ENCODE measurements at places on chromosomes 13 and 19.
A peak's percentile ranks its signal among the peaks of the same experiment; 100 is the strongest.

DNA sequence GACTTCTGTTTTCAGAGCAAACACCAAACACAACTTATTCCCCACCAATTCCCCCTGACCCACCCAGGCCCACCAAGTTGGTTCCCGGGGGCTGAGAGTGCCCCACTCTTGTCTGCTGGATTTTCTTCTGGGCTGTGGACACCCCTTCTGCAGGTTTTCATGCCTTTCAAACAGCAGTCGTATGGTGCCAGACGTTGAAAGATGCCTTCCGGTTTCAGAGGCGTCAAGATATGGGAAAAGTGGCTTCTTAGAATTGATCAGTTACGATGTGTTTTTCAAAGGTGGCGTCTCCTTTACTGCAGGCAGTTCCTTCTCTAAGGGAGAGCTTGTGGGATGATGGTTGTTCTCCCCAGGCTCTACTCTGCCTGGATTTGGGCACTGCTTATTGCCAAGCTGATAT is 12.7 kb downstream of the CLEC11A start:
- DNase-seq, result no peak

GRCh38 chr13:102294407-102295018 is 107.3 kb downstream of the FGF14 start:
- no peak for DNase-seq

- no peak for DNase-seq
These were observed 40.4 kb downstream of the EDNRB start for GRCh38 chr13:77878190-77878589.

DNA sequence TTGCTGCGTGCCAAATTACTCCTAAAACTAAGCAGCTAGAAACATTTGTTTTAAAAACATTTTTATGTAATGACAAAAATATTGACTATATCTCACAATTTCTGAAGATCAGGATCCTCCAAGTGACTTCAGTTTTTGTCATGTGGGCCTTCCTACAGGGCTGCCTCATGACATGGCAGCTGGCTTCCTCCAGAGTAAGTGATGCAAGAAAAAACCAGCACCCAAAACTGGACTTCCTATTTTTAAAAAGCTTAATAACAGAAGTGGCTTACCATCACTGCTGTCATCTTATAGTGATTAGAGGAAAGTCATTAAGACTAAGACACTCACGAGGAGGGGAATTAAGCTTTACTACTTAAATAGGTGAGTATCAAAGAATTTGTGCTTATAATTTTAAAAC is 681.7 kb downstream of the PCDH17 start:
- no peak for DNase-seq

- no peak for DNase-seq
These were observed 36.3 kb upstream of the TFDP1 start for GRCh38 chr13:113548171-113548641.

DNA sequence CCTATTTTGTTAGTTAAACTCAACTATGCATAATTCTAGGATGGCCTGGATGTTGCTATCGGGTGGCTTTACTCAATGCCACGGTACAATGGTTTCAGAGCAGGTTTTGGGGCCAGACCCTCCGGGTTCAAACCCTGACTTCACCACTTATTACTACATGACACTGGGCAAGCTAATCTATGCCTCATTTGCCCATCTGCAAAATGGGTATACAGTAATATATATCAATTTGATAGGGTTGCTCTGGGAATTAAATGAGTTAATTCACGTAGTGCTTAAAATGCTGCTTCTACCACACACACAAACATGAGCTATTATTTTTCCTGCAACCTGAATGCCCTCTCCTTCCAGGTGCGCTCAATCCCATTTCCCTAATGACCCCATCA is 839 bp downstream of the ESD start:
- DNase-seq, result no peak

DNA sequence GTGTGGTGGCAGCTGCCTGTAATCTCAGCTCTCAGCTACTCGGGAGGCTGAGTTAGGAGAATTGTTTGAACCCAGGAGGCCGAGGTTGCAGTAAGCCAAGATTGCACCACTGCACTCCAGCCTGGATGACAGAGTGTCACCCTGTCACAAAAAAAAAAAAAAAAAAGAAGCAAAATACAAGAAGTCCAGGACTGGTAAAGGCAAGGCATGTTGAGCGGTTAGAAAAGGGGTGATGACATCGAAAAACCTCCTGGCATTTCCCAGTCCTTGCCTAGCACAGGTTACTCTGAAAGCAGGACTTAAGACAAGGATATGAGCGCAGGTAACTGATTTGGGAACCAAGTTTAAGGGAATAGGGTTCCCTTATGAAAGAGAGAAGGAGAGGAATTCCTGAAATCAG is 2.5 kb upstream of the LILRB4 start:
- no peak for DNase-seq

GRCh38 chr19:40155749-40156265 is 35.4 kb upstream of the MAP3K10 start:
- no peak for DNase-seq

DNA sequence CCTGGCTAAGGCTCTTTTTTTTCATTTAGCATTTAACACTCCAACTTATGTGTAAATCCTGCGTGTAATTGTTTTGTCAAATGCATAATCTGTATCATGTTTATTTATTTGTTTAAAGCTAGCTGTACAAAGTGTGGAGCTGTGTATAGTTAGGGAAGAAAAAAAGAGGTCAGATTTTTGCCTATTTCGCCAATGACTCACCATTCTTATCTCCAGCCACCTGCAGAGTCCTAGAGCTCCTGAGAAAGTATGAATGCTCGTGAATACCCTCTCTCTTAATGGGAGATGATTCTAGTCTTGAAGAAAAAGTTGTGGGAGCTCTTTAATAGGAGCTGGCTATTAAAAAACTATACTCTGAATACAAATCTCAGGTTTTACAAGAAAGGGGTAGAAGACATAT is 778.8 kb upstream of the SLITRK5 start:
- no peak for DNase-seq

- DNase-seq, result no peak
These were observed 3.1 kb downstream of the CD320 start for GRCh38 chr19:8304841-8305621.

DNA sequence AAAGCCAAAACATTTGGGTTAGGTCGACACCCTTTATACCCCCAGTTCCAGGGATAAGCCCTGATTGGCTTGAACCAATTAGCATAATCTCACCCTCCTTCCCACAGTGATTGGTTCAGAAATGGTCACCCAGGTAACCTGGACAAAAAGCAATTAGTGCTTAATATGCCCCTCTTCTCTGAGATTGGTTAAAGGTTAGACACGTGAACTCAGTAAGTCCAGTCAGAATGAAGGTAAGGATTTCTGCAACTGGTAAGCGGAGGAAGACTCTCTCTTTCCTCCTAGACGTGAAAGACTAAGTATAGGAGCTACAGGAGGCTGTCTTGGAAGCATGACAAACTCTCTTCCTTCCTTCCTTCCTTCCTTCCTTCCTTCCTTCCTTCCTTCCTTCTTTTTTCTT is 1.3 kb upstream of the PNMA8C start:
- DNase-seq, result no peak

DNA sequence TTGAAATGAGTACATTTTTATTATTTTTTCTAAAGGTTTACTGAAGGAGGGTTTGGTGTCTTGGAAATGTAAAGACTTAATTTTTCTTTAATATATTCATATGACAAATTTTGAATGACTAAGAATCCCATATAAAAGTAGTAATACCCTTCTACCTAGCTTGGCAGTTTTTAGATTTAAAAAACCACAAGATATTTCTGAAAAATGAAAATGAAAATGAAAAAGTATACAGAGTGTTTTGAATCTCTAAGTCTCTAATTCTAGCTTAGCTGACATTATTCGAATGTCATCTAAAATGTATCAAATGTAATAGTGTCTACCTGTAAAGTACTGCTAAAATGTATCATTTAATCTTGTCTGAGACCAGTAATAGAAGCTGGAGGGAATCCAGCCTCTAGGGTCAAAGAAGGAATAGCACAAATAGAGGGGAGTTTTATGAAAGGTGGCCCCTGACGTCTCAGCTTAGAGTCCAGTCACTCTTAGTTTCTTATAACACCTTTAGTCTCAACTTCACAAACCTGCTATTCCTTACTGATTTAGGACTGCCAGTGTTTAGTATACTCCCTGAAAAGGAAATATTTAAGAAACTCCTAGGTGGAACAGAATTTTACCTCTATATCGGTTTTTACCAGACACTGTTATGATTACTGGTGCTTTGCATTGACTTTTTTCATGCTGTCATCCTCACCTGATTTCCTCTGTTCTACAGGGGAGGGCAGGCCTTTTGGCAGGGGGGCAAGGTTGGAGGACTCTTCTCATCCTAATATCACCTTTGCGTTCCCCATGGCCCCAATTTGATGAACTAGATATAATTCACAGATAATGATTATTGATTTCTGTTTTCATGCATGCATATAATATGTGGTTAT is 16.2 kb upstream of the MIR17HG start:
- DNase-seq, result no peak

GRCh38 chr19:49811328-49811727 is 1.8 kb downstream of the FUZ start:
- no peak for DNase-seq

GRCh38 chr13:32079587-32079986 is 48.0 kb downstream of the FRY start:
- DNase-seq, result no peak

DNA sequence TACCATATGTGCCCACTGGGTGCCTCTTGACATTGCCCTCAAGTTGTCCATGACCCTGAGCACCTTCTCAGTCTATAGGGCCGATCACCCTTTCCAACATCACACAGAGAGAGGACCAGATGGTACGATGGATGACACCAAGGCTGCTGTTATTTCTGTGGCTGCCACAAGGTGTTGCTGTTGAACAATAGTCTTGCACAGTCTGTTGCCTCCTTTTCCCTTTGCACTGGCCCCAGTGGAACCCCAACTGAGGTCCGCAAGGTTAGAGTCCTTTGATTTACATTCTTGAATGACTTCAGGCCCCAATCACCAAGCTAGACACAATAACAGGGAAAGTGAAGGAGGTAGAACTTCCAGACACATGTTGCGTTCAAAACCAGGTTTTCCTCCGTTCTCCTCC is 52.0 kb downstream of the TINCR start:
- DNase-seq, result no peak

DNA sequence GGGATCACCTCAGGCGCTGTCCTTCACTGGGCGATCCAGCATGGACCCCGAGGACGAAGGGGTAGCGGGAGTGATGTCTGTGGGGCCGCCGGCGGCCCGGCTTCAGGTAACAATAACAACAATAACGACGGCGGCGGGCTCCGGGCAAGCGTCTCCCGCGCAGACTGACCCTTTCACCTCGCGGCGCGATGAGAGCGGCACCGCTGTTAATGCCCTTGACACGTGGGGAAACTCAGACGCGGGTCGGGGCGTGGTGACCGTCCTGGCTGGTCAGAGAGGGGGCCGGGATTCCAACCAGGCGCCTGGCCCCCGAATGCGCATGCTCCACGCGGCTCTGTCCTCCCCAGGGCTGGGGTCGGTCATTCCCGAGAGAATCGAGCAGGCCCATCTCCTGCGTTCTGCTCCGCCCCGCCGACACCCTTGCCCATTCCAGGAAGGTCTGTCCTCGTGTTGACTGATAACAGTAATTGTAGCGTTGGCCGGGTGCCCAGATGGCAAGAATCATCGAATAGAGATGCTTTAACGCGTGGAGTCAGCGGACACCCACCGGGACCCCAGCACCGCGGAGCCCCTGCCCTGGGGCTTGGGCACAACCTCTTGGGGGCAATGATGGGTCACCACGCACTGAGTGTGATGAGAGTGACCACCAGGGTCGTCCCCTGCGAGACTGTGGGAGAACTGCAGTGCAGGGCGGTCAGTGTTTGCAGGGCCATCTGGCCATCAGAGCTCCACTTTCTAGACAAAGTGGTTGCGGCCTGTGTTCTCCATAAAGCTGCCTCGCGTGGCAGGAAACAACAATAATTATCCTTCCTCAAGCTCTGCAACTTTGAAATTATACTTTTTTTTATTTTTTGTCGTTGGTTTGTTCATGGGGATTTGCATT is 528 bp downstream of the ZNF8 start:
- peak; percentile 17 for DNase-seq

DNA sequence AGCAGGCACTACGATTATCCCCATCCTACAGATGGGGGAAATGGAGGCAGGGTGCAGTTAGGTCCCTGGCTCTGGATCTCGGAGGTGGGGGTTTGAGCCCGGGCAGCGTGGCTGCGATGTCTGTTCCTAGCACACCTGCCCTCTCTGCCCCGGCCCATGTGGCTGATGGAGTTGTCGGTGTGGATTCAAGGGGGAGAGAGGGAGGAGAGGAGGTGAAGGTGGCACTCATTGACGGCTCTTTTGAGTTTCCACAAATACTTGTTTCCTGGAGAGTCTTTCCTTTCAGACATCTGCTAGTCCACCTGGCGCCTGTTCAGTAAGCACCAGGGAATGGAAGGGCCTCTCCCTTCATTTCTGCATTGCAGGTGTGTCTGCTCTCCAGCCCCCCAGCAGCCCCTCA is 69.9 kb downstream of the ARHGEF18 start:
- no peak for DNase-seq

GRCh38 chr19:16235811-16236652 is 38.3 kb downstream of the AP1M1 start:
- DNase-seq, result no peak

GRCh38 chr13:52118595-52118994 is 10.3 kb downstream of the NEK5 start:
- DNase-seq, result no peak

DNA sequence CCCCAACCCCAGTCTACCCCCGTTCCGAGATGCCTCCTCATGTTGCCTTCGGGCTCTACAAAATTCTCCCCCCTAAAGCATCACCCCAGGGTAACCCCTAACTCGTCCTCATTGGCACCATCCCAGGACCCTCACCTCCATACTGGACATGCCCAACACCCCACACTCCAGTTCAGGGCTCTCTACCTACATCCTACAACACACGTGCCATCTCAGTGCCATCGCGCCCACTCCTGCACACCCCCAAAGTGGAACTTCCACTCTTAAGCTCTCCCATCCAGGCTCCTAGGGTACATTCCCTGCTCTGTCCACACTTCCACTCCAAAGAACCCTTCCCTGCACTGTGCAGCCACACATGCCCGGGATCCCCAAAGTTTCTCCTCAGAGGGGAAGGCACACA is 827 bp upstream of the FKRP start:
- DNase-seq, result no peak

DNA sequence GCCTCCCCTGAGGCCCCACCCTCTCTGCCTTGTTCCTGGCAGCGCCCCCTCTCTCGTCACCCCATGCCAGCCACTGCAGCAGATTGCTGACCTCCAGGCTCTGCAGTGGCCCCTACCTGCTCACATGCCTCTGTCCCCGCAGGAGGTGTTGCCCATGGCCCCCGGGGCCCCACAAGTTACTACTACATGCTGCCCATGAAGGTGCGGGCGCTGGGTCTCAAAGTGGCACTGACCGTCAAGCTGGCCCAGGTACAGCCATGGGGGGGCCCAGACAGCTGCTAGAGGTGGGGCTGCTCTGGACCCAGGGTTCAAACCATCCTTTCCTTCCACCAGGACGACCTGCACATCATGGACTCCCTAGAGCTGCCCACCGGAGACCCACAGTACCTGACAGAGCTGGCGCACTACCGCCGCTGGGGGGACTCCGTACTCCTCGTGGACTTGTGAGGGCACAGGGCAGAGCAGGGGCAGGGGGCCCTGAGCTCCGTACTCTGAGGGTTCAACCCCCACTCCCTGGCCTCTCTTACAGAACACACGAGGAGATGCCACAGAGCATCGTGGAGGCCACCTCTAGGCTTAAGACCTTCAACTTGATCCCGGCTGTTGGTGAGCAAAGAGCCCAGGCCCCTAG is 6.2 kb downstream of the MRPL4 start:
- no peak for DNase-seq

Measured in T-helper 2 cell (primary cell).